Stimulated activated CD4-positive, alpha-beta T cell treated with anti-CD3 and anti-CD28 coated beads, Interleukin-4, amount 100 ng/mL, for 24 hours (primary cell): ENCODE measurements at places on chromosomes 6 and 20.

- no peak for DNase-seq
Observed at GRCh38 chr6:160996131-160996601, 4.6 kb downstream of the MAP3K4 start.

DNA sequence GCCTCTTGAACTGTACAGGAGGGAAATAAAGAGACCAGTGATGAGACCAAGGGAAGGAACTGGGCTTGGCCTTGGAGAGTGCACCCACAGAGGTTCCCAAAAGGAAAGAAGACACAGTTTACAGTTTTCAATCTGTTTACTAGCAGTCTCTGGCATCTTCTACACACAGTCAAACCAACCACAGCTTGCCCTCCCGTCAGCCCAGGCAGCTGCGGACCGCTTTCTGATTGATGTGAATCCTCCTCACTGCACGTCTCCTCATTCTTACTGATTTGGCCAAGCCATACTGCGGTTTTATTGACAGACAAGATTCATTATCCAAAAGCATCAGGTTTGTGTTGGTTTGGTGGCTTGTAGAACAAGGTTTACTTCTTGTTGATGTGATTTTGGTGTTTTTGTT is 104.5 kb upstream of the ASF1A start:
- DNase-seq = no peak

DNA sequence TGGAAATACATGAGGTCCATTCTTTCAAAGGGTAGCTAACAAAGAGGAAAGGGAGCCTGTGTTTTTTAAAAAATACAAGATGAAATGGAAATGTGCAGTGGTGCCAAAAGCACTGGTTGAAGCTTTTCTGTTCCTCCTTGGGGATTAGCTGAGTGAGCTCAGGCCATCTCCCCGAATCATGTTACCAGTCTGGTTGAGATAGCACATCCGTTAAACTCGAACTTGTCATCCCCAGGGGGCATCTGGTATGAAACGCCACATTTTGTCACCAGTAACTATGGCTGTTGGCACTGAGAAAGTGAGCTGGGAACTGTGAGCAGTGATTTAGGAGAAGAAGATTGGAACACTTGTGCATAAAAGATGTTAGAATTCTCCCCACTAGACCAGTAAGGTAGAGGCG is 196.2 kb downstream of the SAMD5 start:
- no peak for DNase-seq

GRCh38 chr6:122839472-122839871 is 50.4 kb downstream of the SMPDL3A start:
- peak; percentile 53 for DNase-seq

GRCh38 chr6:142846459-142846831 is 98.5 kb downstream of the HIVEP2 start:
- no peak for DNase-seq

GRCh38 chr20:32404017-32404416 is 45.9 kb downstream of the ASXL1 start:
- DNase-seq = no peak

DNA sequence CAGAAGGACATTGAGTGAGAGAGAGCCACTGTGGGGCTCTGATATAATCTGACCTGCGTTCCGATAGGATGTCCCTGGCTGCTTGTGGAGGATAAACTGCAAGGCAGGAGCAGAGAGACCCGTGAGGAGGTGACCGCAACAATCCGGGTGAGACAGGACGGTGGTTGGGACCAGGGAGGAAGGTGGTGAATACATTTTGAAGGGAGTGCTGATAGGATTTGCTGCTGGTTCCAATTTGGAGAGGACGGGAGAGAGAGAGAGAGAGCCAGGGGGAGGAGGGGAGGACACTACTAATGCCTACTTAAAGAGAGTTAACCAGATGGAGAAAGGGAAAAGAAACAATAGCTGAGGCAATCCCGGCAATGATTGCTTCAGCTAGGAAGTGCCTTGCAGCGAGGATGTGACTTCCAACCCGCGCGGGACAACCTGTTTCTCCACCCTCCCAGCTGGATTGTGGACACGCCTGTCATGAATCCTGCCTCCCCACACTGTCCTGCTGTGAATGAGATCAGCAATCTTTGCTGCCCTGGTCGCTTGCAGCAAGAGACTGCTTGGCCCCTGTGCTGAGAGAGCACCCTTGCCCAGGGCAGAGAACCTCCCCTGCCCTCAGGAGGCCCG is 199.0 kb upstream of the KCNG1 start:
- no peak for DNase-seq

DNA sequence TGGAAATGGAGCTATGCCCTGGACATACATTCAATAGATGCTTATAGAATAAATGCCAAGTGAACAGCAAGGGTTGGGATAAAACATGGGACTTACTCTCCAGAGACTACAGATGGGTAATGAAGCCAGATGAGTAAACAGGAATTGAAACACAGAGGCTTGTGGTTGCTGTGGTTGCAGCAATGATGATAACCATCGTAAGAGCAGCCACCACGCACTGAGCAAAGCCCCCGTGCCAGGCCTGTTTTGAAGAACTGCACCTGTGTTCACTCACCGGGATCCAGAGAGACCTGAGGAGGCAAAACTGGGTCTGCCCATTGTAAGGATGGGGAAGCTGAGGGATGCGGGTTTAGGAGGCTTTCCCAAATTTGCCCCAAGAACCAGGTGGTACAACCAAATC is 431.1 kb upstream of the CDH4 start:
- no peak for DNase-seq

- DNase-seq = no peak
Observed at GRCh38 chr6:45640081-45640491, 262.4 kb upstream of the SUPT3H start.

DNA sequence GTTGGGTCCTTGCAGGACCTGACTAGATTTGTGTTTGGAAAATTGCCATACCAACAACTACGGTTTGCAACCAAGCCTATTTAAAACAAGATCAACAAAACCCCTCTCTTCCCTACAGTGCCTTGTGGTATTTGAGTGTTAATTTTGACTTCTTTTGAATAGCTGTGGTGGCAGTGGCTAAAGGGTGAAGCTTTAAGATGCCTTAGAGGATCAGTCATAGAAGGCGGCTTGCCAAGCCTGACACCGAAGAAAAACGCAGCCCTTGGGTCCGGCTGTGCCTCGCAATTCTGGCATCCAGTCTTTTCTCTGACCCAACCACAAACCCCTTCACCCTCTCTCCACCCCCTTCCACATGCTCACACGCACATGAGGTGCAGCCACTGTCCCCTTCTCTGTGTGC is 32.6 kb downstream of the BMP6 start:
- no peak for DNase-seq

- no peak for DNase-seq
Observed at GRCh38 chr6:164396071-164397047, 913.0 kb downstream of the C6orf118 start.

DNA sequence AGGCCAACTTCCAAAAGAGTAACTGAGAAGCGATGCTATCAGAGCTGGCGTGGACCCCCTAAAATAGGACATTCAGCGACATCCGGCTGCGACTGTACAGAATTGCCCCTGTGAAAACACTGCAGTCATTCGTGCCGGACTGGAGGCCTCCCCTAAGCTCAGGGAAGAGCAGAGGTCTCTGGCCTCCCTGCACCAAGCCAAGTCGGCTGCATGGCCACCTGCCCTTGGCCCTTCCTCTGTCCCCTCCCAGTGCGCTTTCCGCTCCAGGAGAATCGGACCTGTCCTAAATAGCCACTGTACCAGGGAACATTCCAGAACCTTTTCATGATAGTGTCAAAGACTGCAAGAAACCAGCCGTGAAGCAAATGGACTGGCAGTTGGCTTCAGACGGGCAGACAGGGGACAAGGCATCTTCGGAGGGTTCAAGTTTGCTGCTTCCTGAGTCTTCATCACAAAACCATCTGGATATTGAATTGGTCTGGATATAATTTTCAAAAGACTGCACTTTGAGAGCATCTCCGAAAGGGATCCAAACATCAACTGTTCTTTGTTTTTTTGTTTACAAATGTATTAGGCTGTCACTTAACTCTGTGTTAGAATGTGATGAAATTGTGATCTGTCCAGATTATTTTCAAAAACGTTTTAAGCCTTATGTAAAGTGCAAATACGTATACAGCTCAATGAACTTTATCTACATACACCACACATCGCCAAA is 16.5 kb downstream of the SLC2A4RG start:
- DNase-seq = no peak

DNA sequence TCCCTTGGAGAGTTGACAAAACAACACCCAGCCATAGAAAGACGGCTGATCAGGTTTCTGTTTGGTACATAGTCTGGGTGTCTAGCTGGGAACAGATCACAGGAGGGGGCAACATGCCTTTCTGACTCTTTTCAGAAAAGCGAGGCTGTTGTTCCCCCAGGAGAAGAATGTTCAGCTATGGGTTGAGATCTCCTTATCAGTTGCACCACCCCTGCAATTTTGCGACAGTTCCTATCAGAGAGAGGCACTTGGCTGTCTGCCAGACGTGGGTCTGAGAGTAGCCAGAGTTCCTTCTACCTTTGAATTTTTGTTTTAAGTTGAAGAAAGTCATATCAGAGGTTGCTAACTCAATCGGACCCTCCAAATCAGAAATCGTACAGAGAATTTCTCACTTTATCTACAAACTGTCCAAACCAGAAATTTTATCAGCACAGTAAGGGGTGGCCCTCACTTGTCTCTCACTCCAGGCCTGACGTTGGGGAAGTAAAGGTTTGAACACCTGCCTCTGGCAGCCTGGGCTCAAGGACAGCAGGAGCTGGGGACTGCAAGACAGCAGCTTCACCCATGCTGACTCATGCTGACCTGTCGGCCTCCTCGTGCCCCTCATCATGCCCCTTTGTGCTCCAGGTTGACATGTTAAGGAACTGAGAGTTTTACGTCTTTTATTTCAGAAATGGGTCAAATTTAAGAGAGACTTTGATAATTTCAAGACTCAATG is 42.3 kb downstream of the TMC2 start:
- DNase-seq = no peak

DNA sequence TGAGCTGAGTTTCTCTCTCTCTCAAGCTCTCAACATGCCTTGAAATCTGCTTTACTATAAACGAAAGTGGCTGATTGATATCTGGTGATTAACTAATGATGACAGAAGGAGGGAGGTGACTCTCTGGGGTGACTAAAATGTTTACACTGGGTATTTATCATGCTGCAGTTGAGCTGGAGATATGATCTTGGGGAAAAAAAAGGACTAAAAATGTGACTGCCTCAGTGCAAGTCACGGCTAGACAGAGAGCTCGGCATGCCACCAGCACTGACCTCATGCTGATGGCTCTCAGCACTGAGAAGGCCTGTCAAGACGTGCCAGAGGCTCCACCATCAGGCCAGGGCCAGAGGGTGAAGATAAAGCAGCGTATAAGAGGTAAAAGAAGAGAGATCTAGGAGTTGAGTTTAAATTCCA is 103.1 kb upstream of the SPACA1 start:
- no peak for DNase-seq

GRCh38 chr6:5274231-5274630 is 12.9 kb downstream of the FARS2 start:
- no peak for DNase-seq

DNA sequence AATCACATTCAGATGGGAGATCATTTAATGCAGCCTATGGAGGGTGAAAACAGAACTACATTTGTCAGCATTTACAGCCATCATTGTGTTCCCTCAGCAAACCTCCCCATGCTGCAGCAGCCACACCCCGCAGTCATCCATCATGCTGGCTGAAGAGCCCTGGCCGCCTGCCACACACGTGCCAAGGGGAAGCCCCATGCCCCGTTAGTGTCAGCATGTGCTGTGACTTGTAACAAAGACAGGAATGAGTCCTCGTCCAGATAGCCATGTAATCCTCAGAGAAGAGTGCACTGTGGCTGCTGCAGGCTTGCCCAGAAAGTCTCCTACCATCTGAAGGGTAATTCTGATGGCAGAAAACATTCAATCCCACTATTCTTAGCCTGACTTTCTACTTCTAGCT is 1097.8 kb downstream of the KIF16B start:
- no peak for DNase-seq

DNA sequence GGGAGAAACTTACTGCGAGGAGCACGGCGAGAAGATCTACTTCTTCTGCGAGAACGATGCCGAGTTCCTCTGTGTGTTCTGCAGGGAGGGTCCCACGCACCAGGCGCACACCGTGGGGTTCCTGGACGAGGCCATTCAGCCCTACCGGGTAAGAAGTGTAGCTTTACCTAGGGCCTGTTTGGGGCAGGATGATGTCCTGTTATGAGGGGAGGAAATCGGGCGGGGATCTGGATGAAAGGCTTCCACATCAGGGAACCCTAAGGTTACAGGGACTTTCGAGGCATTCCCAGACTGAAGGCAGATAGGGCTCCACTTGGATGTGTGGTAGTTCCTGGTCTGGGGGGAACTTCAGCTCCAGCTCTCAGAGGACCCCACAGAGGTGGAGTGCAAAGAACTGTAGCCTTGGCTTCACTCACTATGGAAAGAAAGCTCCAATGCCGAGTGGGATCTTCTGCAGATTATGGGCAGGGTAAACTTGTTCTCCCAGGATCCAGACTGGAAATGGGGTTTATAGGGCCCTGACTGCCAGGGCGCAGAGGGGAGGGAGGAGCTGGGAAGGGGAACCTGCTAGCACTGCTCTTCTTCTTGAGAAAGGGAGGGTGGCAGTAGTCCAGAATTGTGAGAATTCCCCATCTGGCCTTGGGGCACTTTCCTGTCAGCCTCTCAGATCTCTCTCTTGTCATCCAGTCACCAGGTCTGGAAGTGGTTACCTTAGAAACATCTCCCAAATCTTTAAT is 740 bp downstream of the TRIM15 start:
- no peak for DNase-seq
